ENCODE measurements at places on chromosomes 11 and 22.
A peak's percentile ranks its signal among the peaks of the same experiment; 100 is the strongest.

GRCh38 chr11:117641008-117641915, 155.8 kb downstream of the DSCAML1 start:
- no peak for DNase-seq

GRCh38 chr11:18394928-18395734, 768 bp downstream of the LDHA start:
- DNase-seq: no peak

DNA sequence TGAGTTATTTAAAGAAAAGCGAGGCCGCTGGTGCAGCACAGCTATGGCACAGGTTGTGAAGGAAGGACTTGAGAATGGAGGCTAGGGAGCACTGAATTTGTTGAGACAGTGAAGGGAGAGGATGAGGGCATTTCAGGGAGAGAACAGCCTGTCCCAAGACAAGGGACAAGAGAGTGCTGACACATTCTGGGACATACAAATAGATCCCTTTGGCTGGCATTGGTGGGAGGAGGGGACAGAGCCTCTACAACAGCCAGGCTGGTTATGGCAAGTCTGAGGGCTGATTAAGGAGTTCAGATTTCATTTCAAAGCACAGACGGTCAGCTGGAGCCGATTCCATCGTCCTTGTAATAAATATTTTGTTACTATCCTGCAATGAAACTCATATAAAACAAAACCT, 1.7 kb upstream of the SLC29A2 start:
- DNase-seq: no peak

DNA sequence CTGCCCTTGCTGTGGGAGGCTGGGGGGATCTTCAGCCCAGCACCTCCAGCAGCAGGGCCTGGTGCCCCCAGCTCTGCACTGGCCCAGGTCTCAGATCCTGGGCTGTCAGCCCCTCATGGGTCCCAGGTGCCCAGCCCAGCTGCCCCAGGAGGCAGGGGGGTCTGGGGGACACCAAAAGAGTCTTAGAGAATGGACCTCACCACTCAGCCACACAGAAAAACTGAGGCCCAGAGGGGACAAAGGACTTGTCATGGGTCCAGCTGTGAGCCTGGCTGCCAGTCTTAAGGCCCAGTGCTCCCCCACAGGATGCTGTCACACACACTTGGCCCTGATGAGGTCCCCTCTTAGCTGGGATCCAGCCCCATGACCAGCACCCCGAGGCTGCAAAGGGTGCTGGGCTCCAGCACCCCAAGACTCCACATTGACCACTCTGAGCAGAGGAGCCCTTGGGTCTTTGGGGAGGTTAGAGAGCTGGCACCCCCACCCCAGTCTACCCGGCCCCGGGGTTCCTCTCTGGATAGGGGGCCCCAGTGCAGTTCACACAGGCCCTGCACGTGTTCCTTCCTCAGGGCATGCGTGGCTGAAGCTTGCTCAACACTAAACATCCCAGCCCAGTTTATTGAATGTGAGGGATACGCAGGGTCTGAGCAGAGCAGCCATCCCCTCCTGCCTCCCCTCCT, 54.4 kb downstream of the IGLL5 start:
- DNase-seq: no peak

- peak; percentile 42 for DNase-seq
Observed at GRCh38 chr11:57248780-57249383, 11.8 kb upstream of the APLNR start.

- DNase-seq: peak; percentile 97
Observed at GRCh38 chr22:37741312-37741795, 44.5 kb downstream of the TRIOBP start.

GRCh38 chr11:131759140-131759539, 388.7 kb downstream of the NTM start:
- DNase-seq: no peak

GRCh38 chr11:94196363-94196762, 67.7 kb downstream of the PANX1 start:
- no peak for DNase-seq

DNA sequence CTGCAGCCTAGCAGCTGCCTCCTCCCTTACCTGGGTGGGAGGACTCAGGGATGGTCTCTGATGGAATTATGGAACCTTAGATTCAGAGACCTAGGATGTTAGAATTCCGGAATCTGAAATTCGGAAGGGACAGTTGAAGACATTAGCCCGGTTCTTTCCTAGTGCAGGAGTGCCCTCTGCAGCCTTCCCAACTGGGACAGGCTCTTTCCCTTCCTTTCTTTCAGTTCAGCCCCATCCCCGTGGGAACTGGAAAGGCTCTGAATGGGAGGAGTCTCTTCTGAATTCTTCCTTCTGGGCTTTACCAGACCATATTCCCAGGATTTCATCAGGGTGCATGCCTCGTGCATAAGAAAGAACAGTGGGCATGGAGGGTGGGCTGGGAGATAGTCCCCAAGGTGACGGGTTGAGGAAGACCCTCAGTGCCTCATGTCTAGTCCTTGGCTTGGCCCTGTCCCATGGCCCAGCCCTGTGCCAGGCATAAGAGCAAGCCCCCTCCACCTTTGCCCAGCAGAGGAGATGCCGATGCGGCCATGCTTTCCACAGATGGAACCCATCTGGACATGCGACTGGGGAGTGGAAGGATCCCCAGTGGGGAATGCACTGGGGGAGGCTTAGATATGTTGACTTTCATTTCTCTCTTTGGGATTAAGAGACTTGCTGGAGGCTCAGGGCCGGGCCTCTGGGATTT, 14.4 kb downstream of the DNAJB13 start:
- DNase-seq: no peak

- no peak for DNase-seq
Observed at GRCh38 chr11:115912484-115912945, 408.3 kb upstream of the CADM1 start.

DNA sequence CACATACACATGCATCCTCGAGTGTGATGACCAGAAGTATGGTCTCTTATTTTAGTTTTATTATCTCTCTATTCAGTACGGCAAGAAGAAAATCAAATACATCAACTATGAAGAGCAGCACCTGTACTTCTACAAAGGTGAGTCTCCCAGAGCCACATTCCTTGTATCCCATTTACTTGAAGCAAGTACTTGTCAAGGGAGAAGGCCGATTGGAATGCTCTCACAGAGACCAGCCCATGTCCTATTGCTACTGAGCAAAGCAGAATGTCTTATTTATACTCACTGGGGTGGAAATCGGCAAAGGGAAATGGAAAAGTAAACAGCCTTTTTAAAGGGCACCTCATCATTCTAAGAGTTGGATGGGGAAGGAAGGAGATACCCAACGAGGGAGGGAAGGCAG, 72.6 kb upstream of the OR5AK2 start:
- no peak for DNase-seq

- DNase-seq: no peak
Observed at GRCh38 chr11:115155320-115155719, 348.9 kb downstream of the CADM1 start.

DNA sequence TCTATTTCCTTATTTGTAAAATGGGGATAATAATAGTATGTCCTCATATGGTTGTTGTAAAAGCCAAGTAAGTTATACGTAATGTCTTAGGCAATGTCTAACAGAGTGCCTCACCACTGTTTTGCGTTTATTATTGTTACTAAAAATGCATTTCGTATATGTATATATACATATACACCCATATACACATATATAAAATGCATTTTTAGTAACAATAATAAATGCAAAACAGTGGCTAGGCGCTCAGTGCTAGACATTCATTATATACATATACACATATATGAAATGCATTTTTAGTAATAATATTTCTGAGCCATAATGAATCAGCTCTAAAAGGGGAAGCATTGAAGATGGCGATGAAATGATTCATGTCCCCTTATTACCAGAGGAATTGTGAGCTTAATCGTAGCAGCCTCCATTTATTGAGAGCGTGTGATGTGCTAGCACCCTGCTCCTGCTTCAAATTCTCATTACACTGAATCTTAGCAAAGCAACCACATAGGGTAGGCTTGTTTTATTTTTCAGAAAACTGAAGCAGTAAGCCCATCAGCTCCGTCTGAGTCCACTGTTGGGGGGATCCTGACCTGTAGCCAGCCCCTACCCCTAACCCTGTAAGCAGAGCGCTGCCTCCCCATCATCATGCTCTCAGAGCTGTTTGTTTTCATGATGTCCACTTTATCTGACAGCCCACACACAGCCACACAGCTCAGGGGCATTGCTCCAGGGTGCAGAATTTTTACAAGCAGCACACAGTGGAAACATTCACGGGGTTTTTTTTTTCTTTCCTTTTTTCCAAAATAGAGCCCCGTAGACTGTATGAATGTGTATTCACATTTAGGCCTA, 97.1 kb upstream of the NAV2 start:
- no peak for DNase-seq

- DNase-seq: no peak
Observed at GRCh38 chr11:60781286-60781980, 3.7 kb upstream of the MS4A10 start.

DNA sequence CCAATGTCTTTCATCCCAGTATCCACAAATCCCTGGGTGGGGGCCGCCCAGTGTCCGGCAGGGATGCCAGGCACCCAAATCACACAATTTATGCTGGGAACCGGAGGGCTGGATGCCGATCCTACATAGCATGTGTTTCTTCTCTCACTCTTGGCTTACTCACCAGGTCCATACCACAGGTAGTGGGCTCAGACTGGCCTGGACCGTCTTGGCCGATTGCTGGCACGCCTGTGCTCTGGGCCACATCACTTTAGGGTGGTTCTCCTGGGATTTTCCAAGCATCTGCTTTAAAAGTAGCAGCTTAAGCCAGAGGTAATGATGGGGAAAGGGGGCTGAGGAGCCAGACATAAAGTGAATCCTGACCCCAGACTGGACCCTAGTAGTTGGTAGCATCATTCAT, 22.6 kb upstream of the ALDH3B2 start:
- no peak for DNase-seq

GRCh38 chr11:120224972-120225909, 14.4 kb downstream of the OAF start:
- DNase-seq: no peak

GRCh38 chr11:70065318-70066135, 12.6 kb upstream of the ANO1 start:
- DNase-seq: no peak

DNA sequence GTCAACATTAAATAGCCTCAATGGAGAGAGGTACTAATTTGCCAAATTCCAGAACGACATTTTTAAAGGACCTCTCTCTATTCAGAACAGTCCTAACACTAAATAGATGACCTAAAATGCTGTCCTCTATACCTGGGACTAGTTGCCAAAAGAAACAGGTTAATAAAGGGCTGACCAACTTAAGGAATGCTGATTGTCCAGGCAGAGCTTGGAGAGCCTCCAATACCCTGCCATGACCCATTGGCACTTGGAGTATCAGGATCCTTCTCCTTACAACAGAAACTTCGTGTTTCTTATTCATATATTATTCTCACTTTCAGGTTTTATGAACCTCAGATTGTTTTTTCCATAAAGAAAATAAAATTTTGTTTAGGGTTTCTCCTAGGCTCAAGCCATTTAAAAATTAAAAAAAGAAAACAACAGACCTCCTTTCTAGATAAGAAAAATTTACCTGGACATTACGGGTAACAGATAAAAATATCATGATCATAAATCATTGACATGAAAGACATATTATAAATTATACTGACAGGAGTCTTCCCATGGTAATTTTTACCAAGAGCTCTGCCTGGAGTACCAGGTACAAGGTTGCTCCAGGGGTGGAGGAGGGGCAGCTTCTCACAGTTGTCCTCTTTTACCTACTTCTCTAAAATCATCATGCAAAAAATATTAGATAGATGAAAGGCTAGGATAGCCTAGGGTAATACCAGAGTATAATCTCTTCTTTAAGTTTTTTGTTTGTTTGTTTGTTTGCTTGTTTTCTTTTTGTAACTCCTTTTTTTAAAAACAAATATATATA, 2.0 kb downstream of the LRRC4C start:
- no peak for DNase-seq

GRCh38 chr11:99535406-99535805, 514.7 kb downstream of the CNTN5 start:
- DNase-seq: no peak

- DNase-seq: no peak
Observed at GRCh38 chr11:125274309-125274708, 109.8 kb downstream of the PKNOX2 start.

DNA sequence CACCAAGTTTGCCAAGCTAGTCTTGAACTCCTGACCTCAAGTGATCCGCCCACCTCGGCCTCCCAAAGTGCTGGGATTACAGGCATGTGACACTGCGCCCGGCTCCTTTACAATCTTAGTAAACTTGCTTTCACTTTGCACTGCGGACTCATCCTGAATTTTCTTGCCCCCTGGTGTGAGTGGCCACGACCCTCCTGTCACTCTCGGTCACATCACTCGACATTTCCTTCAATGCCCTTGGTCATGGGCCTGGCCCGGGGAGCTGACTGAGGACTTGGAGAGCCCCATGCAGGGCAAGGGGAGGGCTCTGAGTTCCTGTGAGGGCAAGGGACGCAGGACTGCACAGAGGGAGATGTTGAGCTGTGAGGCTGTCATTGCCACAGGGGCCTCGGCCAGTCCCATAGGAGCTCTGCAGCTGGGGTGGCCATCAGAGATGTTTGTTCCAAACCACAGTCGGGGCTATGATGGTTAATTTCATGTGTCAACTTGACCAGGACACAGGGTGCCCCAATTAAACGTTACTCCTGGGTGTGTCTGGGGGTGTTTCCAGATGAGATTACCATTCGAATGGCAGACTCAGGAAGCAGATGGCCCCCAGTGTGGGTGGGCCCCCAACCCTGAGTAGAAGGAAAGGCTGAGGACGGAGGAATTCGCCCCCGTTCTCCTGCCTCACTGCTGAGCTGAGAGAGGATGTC, 21.2 kb downstream of the A4GALT start:
- DNase-seq: no peak

GRCh38 chr11:9982796-9983579, 311.0 kb downstream of the SBF2 start:
- DNase-seq: no peak

DNA sequence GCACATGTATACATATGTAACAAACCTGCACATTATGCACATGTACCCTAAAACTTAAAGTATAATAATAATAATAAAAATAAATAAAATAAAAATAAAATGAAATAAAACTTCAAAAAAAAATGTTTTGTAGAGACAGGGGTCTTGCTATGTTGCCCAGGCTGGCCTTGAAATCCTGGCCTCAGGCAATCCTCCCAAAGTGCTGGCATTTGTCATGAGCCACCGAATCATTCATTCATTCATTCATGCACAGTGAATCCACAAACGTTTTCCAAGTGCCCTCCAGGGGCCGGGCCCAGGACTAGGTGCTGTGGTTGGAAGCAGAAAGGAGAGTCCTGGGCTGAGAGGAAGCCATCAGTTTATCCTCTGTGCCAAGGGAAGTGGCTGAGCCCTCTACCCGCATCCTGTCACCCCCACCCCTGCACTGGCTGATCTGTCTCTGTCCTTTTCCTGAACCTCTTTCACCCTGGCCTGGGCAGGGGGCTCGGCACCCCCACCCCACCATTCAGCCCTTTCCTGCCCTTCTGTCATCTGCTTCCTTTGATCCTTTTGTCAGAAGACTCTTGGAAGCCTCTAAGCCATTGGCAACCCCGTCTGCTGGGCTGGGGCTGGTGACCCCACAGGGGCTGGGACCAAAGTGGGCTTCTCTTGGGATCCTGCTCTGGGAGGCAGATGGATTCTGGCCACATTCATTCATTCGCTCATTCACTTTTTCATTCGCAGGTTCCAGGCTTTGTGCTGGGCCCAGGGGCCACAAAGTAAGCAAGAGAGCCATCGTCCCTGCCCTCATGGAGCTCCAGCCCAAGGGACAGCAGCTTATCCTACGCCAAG, 84.3 kb downstream of the IGLL1 start:
- no peak for DNase-seq

All from fibroblast of skin of left quadriceps (primary cell).